Activated naive CD4-positive, alpha-beta T cell (primary cell): ENCODE measurements at places on chromosomes 2 and 18.

- DNase-seq, result peak; percentile 26
These were observed 680 bp upstream of the LBH start for GRCh38 chr2:30230497-30231211.

GRCh38 chr2:143530758-143531157 is 401.5 kb downstream of the ARHGAP15 start:
- no peak for DNase-seq

GRCh38 chr2:239869272-239870155 is 155.6 kb downstream of the NDUFA10 start:
- no peak for DNase-seq

DNA sequence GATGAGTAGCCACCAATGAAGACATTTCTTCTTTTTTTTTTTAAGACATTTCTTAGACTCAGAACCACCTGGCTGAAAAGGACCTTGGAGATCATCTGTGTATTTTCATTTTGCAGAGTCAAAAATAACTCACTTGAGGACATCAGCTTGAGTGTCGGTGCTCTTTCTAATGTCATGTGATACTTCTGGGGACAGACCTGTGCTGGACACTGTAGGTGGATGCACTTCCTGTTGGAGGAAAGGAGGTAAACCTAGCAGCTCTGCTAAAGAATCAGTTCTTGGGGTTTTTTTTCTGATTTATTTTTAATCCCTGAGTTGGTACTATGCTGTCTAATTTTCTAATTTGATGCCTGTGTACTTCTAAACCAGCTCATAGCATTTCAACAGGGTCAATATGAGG is 283.9 kb upstream of the CRIM1 start:
- DNase-seq, result no peak

GRCh38 chr2:160087854-160088745 is 25.7 kb upstream of the PLA2R1 start:
- DNase-seq, result no peak

- DNase-seq, result no peak
These were observed 54.6 kb upstream of the TXNDC2 start for GRCh38 chr18:9831036-9831722.
